Skeletal muscle tissue (tissue), 5 donors: ENCODE measurements at places on chromosomes 5 and 9. TPM values are rescaled to one million over a fixed set of nuclear protein-coding genes. Genes with fewer than 3 reads are reported as not detected.

Gene IFNE
- not detected for total RNA-seq

Gene CBY3
- not detected for total RNA-seq

Gene ADAMTS19
- total RNA-seq, result 106 TPM

Gene STPG3
- total RNA-seq, result not detected

Gene FOXD4L3
- total RNA-seq, result not detected

Gene SUB1
- 98.1 TPM for total RNA-seq

Gene ACOT12
- 0.52 TPM for total RNA-seq

Gene DNAH5
- total RNA-seq, result 1.0 TPM

Gene ZSWIM6
- 9.9 TPM for total RNA-seq

Gene SPINK14
- total RNA-seq, result not detected

Gene EPB41L4B
- 6.8 TPM for total RNA-seq

Gene PIP5K1B
- total RNA-seq, result 2.1 TPM

Gene CLINT1
- 53.2 TPM for total RNA-seq

Gene PDZD2
- total RNA-seq, result 2.6 TPM

Gene TRIM36
- total RNA-seq, result 2.6 TPM

Gene IL5
- total RNA-seq, result not detected

Gene CNOT6
- total RNA-seq, result 15.1 TPM

Gene ROR2
- 4.2 TPM for total RNA-seq

Gene ECM2
- total RNA-seq, result 28.7 TPM

Gene FSD1L
- total RNA-seq, result 8.9 TPM

Gene ZMYND19
- total RNA-seq, result 13.0 TPM

Gene KLF9
- total RNA-seq, result 2.6 TPM

Gene GFI1B
- total RNA-seq, result 1.0 TPM
